LHCN-M2 (cell line): ENCODE measurements at places on chromosomes 2 and 18. TPM values are rescaled to one million over a fixed set of nuclear protein-coding genes. Genes with fewer than 3 reads are reported as not detected.

GRCh38 chr2:184646177-184646576 lies 47.8 kb downstream of the ZNF804A start:
- peak; percentile 19 for DNase-seq

- no peak for DNase-seq
Observed at GRCh38 chr2:25972049-25972823, 10.1 kb downstream of the KIF3C start.

APCDD1 gene
- total RNA-seq, result 3.1 and 8.2 TPM in 2 replicates

- no peak for DNase-seq
Observed at GRCh38 chr2:72985891-72986683, 68.8 kb downstream of the EMX1 start.

DNA sequence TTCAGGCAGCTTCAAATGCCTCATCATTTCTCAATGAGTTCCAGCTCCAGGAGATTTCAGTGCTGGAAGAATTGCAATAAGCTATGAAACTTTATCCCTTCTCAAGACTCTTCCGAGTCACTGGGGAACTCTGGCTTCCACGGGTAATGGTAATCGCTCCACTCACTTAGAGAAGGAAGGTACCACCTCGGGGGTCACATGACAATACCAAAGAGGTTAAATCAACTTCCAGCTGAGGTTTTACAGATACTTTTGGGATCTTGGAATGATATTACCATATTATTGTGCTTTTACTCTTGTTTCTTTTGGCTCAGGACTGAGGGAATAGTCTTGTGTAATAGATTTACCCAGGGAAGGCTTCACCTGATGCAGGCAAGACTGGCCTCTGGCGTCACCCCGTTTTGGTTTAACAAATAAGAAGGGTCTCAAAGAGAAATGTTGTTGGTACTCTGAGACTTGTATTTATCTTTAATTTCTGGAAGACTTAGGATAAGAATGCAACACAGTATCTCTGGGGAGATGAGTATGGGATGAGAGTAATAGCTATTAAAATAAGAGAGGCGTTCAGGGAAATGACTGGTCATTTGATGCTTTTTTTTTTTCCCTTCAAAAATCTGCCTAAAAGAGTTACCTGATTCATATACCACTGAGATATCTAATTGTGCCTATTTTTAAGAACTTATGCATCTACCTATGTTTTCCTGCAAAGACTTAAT lies 316.9 kb upstream of the ZEB2 start:
- peak; percentile 69 for DNase-seq

MC4R gene
- total RNA-seq, result not detected in 2 replicates

DNA sequence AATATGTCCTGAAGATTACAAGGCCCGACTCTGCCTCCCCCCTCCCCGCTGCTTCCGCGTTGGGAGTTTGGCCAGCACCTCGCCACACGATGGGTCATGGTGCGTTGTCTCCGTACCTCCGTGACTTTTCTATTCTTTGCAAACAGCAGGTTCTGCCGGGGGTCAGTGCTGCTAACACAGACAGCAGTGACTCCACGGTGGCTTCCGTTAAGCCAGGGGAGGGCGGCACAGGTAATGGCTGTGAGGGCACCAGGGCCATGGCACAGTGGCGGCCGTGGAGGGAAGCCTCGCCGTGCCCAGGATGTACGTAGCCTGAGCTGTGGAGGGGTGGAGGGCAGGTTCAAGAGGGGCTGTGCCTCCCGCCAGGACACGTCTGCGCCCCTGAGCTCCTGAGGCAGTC lies 115.5 kb downstream of the NFATC1 start:
- DNase-seq, result no peak

- DNase-seq, result no peak
Observed at GRCh38 chr2:61718965-61719364, 134.9 kb downstream of the FAM161A start.

DNA sequence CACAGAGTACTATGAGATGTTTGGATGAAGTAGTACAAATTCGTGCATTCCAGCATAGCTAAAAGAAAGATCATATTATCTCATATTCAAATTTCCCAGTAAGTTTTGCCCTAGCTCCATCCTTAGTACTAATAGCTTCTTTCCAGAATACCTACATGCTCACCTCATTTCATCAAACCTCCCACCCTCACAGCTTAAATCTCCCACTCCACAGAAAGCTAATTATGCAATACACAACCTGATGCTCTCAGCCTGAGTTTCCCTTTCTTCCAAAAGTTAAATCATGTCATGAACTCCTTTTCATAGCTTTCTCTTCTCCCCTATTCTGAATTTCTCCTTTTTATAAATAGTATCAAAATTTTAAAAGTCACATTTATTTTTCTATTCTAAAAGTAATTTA lies 34.6 kb downstream of the DNAH6 start:
- no peak for DNase-seq

GRCh38 chr2:23069923-23070322 lies 315.1 kb upstream of the KLHL29 start:
- DNase-seq, result no peak

DNA sequence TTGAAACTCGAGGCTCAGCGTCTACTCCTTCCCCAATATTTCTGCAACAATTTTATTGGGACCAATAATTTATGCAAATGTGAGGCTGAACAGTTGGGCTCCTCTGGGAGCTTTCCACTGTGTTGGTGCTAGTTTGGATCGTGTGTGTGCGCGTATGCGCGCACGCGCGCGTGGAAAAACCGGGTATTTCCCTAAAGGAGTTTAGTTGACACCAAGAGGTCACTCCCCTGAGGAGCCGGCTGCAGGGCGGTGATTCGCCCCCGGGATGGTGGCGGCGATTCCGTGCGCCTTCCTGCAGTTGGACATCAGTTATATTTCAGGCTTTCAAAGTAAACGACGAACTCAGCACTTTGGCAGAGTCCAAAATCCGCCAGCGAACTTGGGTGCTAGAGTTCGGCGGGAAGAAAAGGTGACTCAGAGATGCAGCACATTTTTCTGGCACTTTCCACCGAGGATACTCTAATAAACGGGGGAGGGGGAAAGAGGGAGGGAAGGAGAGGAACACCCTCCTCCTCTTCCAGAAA lies 186.5 kb upstream of the FANCL start:
- peak; percentile 55 for DNase-seq

TXNDC2 gene
- 0.32 and 0.63 TPM in 2 replicates for total RNA-seq

TRIM43 gene
- not detected in 2 replicates for total RNA-seq

SNTG2 gene
- total RNA-seq, result not detected in 2 replicates

COL4A3 gene
- not detected in 2 replicates for total RNA-seq

GRCh38 chr18:43539862-43540261 lies 262.6 kb upstream of the SYT4 start:
- peak; percentile 47 for DNase-seq

DNA sequence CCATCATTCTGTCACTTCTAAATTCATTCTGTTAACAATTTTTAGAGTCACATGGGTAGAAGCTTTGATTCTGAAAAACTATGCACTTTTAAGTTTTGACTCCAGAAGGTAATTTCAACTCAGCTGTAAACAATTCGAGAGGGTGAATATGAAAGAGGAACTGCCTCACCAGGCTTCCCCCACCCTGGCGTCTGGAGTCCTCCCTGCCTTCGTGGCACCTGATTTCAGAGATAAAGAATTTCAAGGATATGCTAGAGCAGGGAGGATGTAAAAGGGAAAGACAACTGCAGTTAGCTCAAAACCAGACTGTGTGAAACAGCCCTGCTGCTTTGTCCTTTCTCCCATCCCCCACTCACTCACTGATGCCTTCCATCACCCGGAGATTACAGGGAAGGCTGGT lies 40.7 kb downstream of the ONECUT2 start:
- no peak for DNase-seq

GRCh38 chr2:202376460-202377206 lies 506 bp downstream of the BMPR2 start:
- DNase-seq, result peak; percentile 46

GRCh38 chr18:55654986-55655385 lies 67.0 kb upstream of the TCF4 start:
- no peak for DNase-seq

SRD5A2 gene
- total RNA-seq, result not detected in 2 replicates

GRCh38 chr18:44041553-44041952 lies 639.1 kb upstream of the SETBP1 start:
- no peak for DNase-seq

SERPINB11 gene
- total RNA-seq, result not detected in 2 replicates

- no peak for DNase-seq
Observed at GRCh38 chr2:170227507-170227947, 49.6 kb downstream of the MYO3B start.

- DNase-seq, result no peak
Observed at GRCh38 chr2:117087535-117088291, 726.8 kb upstream of the DDX18 start.

- DNase-seq, result peak; percentile 13
Observed at GRCh38 chr18:61535401-61535800, 202.2 kb downstream of the CDH20 start.

GRCh38 chr2:105790461-105791149 lies 45.9 kb downstream of the NCK2 start:
- no peak for DNase-seq

GRCh38 chr2:9697909-9698308 lies 67.1 kb upstream of the YWHAQ start:
- no peak for DNase-seq

DNA sequence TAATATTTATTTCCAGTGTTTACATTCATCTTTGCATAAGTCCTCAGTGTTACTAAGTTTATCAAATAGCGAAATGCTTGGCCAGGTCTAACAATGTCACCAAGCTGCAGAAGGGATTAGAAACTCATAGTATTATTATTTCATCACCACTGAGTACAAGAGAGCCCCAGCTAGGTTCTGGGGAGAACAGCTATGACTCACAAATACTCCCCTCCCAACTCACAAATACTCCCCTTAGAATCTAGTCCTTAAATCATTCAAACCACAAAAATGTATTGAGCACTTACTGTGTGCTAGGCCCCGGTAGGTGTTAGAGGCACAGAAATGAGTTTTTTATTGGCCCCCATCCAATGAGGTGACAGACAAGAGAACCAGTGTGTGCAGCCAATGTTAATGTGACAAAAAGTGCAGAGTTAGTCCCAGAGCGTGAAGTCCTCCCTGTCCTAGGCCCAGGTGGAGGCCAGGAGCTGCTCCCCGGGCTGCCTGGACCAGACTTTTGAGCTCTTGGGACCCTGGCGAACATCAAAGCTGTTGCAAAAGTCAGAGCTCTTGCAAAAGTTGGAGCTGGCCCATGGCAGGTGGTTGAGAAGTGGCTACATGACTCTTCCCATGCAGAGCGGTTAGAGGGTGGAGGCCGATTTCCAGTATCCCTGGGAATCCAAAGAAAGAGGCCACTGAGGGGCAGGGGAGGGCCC lies 9.8 kb downstream of the STEAP3 start:
- peak; percentile 54 for DNase-seq

- no peak for DNase-seq
Observed at GRCh38 chr2:106267997-106268396, 73.9 kb upstream of the UXS1 start.

GRCh38 chr2:189574793-189575475 lies 5.7 kb downstream of the SLC40A1 start:
- no peak for DNase-seq
